ENCODE measurements at places on chromosomes 12 and 14.

DNA sequence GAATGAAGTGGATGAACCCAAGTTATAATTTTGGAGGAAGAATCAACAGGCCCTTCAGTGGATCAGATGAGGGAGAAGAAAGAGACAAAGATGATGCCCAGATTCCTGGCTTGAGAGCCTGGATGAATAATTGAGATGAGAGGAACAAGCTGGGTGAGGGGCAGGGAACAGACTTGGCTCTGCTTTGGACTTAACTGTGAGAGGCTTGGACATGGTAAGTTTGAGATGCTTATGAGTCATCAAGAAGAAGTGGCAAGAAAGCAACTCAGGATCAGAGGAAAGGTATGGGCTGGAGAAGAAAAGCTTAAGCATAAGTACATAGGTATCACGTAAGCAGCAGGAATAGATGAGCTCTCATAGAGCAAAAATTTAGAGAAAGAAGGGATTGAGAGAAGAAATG is 55.3 kb downstream of the FIGNL2 start:
- DNase-seq: no peak

DNA sequence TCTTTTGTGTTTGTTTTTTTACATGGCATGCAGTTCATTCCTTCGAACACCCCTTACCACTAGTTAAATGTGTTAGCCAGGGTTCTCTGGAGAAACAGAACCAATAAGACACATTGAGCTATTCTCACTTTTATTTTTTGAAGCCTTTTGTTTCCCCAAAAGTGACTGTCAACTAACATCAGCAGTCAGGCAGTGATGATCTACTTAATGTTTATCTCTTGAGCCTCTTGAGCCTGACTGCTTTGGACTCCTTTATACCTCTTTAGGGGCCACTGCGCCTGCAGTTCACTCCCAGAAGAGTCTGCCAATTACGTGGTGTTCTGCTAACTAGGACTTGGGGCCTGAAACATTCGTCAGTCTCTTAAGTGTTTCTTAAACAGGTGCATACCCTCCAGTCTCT is 163.7 kb upstream of the FLRT2 start:
- DNase-seq: no peak

DNA sequence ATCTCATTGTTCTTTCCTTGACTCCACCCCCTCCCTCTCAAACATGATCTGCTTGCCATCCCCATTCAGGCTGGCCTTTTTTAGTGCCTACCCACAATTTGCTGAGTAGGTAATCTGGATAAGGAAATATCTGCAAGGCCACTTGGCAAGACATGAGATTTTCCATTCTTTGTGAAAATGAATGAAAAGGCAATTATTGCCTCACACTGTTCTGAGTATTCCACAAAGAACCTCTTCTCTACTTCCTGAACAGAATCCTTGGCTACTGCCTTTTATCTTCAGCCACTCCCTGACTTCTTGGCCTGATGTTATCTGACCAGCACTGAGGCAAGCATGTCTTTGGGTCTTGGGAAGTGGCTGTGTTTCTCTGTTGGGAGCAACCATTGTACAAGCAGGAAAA is 263.2 kb upstream of the ATP2B1 start:
- no peak for DNase-seq

DNA sequence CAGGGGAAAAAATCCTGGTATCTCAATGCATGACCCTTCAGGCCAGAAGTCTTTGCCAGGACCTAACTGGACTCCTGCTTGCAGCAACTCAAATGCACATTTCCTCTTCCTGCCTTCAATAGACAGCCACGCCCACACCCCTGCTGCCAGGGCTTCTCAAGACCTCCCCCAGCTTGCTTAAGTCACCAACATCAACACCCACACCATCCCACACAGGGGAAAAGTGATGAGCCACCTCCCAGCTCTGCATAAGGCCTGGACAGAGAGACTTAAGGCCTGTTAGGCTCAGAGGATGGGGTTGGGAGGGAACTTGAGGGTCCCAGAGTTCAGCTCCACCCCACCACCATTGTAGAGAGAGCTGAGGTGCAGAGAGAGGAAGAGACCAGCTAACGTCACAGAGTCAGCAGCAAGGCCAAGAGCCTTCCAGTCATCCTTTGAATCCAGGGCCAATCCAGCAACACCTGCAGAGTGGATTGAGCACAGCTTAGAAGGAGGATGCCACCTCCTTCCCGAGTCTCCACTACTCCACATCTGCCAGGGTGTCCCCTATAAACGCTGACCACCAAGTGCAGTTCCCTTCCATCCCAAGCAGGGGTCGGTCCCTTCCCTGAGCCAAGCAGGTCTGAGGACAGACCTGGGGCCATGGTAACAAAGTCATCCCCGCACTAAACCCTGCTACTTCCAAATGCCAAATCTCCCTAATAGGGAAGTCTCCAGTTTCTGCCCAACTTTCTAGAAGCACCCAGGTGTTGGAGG is 50.0 kb downstream of the KDM2B start:
- DNase-seq: peak; percentile 82

GRCh38 chr12:43289426-43289801 is 262.6 kb downstream of the ADAMTS20 start:
- no peak for DNase-seq

GRCh38 chr14:86087377-86087776 is 557.4 kb downstream of the FLRT2 start:
- no peak for DNase-seq

- DNase-seq: no peak
Observed at GRCh38 chr12:115322275-115322674, 638.3 kb upstream of the TBX3 start.

GRCh38 chr12:82525616-82526015 is 161.1 kb upstream of the TMTC2 start:
- DNase-seq: no peak

DNA sequence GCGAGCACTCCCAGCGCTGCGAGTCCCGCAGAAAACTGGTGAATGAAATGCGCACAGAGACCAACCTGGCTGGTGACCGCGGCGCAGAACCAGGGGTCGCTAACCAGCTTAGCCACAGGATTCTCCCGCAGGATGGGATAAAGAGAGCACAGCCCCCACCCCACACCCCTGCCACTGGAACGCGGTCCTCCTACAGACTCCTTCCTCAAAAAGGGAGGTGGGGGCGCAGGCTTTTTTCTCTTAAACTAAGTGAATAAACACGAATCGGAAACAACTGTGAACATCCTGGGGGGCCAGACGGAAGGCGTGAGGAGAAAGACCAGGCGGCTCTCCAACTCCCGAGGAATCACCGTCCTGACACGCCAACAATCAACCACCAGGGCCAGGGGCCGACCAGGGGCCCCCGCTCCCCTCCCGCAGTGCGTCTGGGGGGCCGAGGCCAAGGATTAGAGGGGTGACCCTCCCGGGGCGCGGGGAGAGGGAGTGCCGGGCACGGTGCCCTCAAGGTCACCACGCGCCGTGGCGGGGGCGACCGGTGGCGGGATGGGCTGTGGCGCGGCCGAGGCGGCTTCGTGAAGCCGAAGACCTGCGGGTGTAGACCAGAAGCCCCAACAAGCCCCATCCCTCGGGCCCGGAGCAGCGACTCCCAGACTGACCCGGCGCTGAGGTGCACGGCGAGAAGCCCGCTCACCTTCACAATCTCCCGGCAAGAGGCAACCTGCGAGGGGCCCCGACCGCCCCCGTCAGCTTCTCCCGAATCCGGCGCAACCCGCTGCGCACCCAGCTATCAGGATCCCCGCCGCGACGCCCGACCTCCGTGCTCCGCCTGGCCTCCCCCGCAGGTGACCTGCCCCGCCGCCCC is 704 bp downstream of the ATP2B1 start:
- DNase-seq: peak; percentile 54

DNA sequence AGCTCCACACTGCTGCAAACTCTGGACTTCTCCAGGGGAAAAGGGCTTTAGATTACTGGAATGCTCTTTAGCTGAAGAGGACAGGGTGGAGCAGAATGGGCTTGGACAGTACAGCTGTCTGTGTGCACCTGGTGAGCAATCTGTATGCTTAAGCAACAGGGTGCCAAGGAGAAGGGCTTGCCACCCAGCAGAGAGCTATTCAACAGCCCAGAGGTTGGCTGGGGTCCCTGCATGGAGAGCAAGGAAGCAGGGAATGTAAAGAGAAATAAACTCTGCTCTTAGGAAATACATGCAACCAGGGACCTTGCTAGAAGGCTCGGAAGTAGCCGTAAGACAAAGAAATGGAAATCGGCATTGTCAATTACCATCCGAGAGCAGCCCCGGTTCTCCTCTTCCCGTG is 53.0 kb upstream of the CORO1C start:
- DNase-seq: no peak

- DNase-seq: no peak
Observed at GRCh38 chr12:106736051-106736957, 38.2 kb upstream of the RIC8B start.

- no peak for DNase-seq
Observed at GRCh38 chr12:45458854-45459807, 243.2 kb downstream of the ANO6 start.

All from activated CD8-positive, alpha-beta memory T cell treated with anti-CD3 and anti-CD28 coated beads, Interleukin-2, amount 50 U/mL, for 4 hours (primary cell).